ENCODE measurements at places on chromosomes 2 and 18.
A peak's percentile ranks its signal among the peaks of the same experiment; 100 is the strongest.

GRCh38 chr18:46053368-46054095, 18.5 kb downstream of the PSTPIP2 start:
- no peak for DNase-seq

DNA sequence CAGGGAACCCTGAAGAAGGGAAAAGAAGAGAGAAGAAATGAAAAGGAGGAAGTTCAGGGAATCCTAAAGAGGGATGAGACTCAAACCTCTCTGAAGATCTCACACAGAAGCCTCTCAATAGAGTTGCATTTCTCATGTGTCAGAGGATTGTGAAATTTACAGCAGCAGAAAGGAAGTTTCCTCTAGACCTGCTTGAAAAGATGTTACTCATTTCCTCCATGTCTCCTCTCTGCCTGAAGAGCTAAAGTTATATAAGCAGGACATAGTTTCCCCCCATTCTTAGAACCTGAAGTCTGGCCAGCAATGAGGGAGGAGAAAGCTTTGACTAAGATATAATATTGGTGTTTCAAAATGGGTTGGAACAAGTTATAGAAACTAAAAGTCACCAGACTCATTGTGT, 1155.6 kb downstream of the LRP1B start:
- DNase-seq: no peak

GRCh38 chr2:215847718-215848117, 165.6 kb downstream of the MREG start:
- no peak for DNase-seq

GRCh38 chr2:11744631-11745394, 1.6 kb upstream of the LPIN1 start:
- peak; percentile 83 for DNase-seq
